Fibroblast of villous mesenchyme (primary cell): ENCODE measurements at places on chromosomes 12 and 14.

DNA sequence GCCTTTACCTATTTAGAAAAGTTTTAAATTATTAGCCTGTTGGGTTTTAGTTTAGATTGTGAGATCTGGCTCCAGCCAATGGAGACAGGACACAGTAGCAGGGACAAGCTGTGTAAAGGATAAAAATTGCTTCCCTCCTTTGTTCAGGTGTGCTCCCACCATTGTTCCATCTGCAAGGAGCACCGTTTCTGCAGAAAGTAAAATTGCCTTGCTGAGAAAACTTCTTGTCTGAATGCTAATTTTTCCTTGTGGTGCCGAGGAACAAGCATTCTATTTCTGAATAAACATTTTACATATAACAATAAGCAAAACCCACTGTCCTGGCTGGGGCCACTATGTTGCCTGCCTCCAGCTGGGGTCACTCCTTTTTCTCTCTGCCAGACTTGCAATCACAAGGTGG lies 72.7 kb upstream of the ZFP36L1 start:
- no peak for DNase-seq

DNA sequence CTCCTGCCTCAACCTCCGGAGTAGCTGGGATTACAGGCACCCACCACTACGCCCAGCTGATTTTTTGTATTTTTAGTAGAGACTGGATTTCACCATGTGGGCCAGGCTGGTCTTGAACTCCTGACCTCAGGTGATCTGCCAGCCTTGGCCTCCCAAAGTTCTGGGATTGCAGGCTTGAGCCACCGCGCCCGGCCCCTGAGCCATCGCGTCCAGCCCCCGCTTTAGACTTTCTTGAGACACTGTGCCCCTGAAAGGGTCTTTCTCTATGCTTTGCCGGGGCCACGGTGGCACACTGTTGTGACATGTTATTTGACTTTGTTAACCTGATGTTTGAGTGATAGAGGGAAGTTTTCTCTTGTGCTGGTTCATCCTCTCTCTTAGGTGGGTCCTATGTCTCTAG lies 186.4 kb downstream of the BTG1 start:
- DNase-seq = no peak

DNA sequence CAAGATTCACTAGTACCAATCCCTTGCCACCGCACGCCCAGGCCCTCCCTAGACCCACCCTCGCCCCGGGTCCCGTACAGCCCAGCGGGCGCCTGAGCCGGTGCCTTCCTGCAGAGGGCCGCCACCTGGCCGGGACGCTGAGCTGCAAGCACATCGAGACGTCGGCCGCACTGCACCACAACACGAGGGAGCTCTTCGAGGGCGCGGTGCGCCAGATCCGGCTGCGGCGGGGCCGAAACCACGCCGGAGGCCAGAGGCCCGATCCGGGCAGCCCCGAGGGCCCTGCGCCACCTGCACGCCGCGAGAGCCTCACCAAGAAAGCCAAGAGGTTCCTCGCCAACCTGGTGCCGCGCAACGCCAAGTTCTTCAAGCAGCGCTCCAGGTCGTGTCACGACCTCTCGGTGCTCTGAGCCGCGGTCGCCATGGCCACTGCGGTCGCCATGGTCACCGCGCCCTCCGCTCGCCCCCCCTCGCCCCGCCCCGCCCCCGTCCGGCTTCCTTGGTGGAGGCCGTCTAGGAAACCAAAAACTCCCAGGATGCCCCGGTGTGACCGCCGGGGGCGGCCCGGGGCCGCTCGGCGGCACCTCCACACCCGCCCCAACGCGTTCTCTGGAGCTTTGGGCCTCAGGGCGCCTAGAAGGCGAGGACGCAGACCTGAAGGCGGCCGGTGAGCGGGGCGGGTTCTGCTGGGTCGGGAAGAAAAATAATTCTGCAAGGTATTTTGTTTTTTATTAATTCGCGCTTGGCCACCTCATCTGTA lies 3.7 kb downstream of the REM2 start:
- DNase-seq = peak; percentile 69

GRCh38 chr14:38737686-38738407 lies 365.2 kb downstream of the SEC23A start:
- DNase-seq = no peak

DNA sequence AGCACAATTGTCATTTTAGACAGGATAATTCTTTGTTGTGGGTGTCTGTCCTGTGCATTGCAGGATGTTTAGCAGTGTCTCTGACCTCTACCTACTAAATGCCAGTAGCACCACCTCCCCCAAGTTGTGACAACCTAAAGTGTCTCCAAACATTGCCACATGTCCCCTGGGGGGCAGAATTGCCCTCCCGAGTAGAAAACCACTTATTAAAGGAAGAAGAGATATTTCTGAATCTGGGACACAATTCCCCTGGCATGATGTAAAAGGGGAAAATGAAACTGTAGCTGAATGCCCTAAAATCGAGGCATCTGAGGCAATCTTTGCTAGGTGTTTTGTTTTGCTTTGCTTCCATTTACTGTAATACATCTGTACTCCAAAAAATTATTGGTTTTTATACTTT lies 116.8 kb upstream of the NAP1L1 start:
- DNase-seq = no peak

GRCh38 chr14:52175982-52176502 lies 91.5 kb upstream of the PTGDR start:
- DNase-seq = no peak

DNA sequence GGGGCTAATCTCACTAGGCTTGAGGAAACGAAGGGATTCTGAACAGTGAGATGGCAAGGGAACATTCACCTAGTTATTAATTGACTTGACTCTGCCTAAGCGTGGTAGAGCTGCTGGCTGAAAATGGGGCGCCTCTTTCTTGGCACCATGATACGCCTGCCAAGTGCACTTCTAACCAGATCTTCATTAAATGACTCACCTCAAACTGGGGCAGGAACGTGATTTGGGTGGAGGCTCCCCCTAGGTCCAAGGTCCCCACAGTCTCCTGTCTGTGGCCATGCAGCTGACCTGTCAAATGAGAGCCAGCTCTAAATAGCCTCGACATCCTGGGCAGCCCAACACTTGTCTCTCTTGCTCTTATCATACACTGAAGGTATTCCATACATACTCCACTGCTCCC lies 26.0 kb downstream of the COQ6 start:
- DNase-seq = no peak

DNA sequence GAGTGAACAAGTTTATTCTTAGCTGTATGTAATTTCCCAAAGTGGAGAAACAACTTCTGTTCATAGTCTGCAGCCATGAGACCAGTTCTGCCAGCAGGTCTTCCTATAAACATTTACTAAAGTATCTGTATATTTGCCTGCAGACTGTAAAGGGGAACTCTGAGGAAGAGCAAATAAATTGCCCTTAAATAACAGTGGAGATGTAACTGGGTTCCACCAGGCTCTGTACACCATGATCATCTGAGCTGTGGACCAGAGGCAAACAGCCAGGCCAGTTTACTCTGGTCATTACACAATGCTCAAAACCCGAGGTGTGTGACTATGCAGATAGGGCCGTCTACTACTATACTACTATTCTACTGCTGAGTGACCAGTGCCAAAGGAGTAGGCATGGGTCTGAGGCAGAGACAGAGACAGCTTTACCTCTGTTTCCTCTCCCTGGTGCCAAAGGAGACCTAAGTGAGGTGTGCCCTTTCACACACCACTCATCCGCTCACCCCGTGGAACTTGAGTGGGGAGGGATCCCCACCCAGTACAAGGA lies 21.1 kb upstream of the CERS5 start:
- peak; percentile 71 for DNase-seq

DNA sequence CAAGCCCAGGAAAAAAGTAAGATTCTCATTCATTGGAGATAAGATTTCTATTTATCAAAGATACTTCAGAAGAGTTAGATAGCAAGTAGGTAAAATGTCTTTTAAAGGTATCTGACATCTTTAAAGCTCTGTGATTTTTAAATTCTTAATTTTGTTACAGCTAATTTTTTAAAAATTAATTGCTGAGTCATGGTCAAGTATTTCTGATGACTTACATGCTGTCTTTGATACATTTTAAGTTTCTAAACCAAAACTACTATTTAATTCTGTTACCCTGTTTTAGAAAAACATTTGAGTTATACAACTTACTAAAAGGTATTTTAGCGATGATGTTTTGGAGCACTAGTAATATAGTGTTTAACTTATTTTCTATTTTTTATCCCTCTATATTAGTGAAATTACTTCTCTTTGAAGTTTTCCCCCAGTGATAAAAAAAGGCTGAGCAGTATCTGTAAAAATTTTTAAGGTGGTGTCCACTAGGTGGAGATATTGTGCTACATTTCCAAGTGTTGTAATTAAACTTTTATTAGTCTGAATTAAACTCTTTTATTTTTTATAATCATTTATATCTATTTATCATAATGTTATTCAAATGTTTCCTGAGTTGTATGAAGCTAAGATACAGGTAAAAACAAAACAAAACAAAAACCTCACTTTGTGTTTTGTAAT lies 11.5 kb downstream of the ALG10 start:
- DNase-seq = peak; percentile 40

DNA sequence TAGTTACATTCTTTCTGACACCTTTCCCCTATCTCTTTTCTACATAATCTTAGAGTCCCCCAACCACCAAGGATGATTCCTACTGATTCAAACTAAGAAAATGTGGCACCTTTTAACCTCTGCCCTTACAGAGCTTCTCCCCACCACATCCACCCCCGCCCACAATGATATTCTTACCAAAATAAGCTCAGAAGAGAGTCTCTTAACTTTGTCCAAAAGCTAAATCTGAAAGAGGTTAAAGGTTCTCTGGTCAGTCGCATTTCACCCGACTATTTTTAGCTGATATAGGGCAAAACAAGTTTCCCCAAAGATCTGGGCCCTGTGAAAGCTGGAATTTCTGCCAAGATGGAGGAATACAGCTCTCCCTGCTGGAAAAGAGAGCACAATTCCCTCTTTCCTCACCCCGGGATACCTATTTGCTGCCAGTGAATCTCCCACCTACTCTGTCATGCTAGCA lies 128.6 kb downstream of the ZFP36L1 start:
- DNase-seq = peak; percentile 28

DNA sequence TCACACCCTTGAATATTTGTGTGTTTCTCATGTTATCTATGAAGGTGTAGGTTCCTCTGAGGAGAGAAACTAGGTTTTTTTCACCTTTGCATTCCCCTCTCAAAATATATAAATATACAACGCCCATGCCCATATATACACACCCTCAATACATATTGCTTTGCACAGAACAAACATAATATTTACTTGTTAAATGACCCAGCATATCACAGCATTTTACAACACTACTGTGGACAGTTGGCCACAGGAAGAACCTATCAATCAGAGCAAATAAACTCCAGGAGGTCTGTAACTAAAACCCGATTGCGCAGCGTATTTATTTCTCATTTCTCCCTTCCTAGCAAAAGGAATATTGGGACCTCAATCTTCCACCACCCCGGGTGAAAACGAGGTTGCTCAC lies 196.0 kb downstream of the SLC5A8 start:
- DNase-seq = no peak

GRCh38 chr12:29103539-29103974 lies 45.5 kb upstream of the FAR2 start:
- DNase-seq = no peak

GRCh38 chr14:56088941-56089340 lies 29.3 kb upstream of the PELI2 start:
- DNase-seq = no peak

- DNase-seq = no peak
Observed at GRCh38 chr14:93989939-93990338, 7.2 kb upstream of the CCDC197 start.

DNA sequence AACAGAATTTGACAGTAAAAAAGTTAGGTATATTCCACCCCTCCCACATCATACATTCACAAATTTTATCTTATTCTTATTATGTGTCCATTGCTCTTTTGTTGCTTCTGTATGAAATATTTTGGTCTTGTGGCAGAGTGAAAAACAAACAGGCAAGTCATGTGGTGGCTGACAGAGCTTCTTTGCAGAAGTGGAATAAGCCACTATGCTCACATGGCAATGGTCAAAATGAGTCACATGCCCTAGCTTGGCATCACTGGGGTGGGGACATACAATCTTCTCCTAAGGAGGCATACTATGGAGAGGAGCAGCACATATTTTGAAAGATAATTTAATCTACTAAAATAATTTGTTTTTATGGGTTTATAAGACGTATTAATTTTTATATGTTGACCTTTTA lies 27.7 kb upstream of the CMA1 start:
- DNase-seq = no peak

- DNase-seq = no peak
Observed at GRCh38 chr12:93081810-93082165, 152.7 kb upstream of the EEA1 start.

DNA sequence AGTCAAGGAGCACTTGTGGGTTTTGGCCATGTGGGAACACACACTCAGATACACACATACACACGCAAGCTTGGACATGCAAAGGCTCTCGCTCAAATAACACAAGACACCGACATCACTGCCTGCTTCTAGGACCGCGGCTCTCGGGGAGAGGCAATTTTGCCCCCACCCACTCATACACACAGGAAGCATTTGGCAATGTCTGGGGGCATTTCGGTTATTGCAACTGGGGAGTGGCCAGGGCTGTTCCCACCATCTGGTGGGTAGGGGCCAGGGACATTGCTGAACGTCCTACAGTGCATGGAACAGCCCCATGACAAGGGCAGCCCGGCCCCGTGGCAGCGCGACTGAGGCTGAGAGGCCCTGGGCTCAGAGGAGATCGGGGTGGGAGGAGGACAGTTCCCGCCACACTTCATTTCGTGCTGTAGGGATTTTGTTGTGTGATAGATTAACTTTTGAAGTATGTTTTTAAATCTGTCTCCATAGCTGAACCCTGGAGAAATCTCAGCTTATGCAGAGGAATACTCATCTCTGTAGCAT lies 35.6 kb downstream of the RIMBP2 start:
- no peak for DNase-seq

GRCh38 chr14:77849711-77850110 lies 49.8 kb downstream of the ADCK1 start:
- no peak for DNase-seq

- no peak for DNase-seq
Observed at GRCh38 chr14:40368314-40368713, 936.1 kb upstream of the FBXO33 start.

DNA sequence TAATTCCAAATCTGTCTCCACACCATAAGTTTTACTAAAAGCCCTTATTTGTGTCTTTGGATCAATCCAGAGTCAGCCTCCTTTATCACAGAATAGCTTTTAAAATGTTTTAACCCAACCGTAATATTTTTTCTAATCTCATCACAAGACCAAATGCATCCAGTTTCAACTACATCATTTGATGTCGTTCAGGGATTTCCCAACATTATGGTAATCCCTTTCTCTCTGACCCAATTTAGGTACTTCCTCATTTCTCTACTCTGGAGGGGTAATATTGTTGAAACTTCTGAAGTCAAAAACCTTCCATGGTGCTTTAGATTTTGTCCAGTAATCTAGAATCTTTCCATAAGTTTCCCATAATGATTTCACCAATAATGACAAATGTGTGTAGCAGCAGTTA lies 596.8 kb downstream of the SOX5 start:
- no peak for DNase-seq

GRCh38 chr14:60565211-60565610 lies 56.3 kb downstream of the SIX6 start:
- DNase-seq = peak; percentile 20
